ENCODE measurements at places on chromosomes 1 and 21. TPM values are rescaled to one million over a fixed set of nuclear protein-coding genes. Genes with fewer than 3 reads are reported as not detected.

- peak; percentile 69 for DNase-seq
These were observed 64.4 kb downstream of the GADD45A start for GRCh38 chr1:67749263-67749843.

DNA sequence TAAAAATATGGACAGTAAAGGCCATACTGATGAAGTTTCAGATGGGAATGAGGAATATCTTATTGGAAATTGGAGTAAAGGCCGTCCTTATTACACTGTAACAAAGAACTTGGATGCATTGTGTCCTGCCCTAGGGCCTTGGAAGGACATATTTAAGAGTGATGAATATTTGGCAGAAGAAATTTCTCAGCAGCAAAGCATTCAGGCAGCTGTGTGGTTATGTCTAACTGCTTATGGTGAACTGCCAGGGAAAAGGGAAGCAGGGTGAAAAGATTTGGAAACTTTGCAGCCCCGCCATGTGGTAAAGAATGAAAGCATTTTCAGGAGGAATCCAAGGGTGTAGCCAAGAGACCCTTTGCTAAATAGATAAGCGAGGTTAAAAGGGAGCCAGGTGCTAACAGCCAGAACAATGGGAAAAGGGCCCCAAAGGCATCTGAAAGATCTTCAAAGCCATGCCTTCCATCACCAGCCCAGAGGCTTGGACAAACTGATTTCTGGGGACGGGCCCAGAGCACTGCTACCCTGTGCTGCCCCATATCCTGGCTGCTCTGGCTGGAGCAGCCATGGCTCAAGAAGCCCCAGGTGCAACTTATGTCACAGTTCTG is 200.0 kb downstream of the PTPRU start:
- no peak for DNase-seq

DNA sequence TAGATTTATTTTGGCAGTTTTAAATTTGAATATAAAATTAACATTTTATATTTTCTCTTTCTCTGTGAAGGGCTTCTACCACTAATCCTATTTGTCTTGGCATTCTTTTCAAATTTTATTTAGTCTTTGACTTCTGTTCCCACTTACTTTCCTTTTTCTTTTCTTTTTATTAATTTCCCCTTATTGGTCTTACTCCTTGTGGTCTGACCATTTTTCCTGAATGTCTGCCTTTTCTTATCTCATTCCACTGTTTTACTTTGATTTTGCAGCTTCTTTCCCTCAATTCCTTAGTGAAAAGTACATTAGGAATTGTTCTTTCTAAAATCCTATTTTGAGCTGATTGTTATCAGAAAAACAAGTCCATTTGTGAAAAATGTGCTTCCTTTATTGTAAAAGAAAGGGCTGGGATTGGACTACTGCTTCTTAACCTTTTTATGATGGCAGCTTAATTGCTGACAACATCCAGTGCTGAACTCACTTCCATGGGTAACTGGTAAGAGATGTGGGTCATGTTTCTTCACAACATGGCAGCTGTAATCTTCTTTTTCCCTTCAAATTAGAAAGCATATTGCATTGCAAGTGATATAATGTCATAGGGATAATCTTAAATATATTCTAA is 284.6 kb downstream of the DNM3 start:
- DNase-seq = no peak

DNA sequence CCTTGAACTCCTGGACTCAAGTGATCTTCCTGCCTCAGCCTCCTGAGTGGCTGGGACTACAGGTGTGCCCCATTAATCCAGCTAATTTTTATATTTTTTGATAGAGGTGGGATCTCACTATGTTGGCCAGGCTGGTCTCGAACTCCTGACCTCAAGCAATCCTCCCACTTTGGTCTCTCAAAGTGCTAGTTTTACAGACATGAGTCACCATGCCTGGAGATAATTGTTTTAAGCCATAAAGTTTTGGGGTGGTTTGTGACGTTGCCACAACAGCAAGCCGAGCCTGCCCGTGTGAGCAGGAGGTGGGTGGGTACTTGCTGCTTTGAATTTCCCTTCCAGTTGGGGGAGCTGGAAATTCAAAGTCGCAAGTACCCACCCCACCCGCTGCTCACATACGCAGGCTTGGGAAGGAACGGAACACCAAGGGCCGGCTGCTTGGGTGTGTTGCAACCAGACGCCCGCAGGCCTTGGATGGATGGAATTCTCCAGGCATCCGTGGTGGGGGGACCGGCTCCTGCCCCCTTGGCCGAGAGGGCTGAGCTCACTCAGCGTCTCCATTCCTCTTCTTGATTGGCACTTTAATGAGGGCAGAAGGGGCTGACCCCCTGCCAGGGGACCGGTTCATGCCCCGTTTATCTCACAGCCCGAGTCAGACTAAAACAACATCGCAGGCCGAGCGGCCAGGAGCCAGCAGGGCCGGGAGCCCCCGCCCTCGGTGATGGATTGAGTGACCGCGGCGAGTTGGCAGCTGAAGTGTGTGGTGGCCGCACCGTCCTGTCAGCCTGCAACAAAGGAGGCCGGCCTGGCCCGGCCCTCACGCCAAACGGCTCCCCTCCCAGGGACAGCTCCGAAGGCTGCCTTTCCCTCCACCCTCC is 78.1 kb downstream of the DHRS3 start:
- peak; percentile 74 for DNase-seq

GRCh38 chr1:109457819-109458218 is 8.5 kb upstream of the SYPL2 start:
- no peak for DNase-seq

DNA sequence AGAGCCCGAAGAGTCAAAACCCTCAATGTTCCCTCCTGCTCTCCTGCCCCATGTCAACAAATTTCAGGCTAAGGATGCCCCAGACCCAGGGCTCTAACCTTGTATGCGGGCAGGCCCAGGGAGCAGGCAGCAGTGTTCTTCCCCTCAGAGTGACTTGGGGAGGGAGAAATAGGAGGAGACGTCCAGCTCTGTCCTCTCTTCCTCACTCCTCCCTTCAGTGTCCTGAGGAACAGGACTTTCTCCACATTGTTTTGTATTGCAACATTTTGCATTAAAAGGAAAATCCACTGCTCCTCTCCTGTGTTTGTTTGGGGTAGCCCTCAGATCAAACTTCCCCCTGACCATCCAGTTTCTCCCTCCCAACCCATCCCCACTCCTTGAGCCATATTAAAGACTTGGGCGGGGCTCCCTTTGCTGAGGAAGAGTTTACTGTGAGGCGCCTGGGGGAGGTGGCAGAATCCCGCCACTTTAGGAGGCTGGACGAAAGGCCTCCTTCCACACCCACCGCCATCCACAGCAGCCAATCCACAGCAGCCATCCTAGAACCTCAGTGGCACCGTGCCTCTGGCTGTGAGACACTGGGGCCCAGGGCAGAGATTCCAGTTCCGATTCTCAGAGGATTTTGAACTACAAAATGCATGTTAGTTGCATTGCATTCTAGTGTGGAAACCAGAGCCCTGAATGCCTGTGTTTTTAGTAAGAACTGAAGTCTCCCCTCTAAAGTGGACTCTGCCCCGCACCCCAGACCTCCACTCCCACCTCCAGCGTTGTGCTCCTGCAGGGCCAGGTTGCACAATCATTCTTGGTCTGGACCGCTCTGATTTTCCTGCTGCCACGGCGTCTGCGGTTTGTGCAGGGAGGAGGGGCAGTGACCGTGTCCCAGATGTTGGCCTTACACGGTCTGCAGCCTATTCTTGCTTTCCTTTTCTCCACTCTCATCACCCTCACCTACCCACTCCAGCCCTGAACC is 3.0 kb downstream of the OLFML3 start:
- DNase-seq = no peak

GRCh38 chr1:204574865-204575163 is 58.6 kb downstream of the MDM4 start:
- no peak for DNase-seq

DNA sequence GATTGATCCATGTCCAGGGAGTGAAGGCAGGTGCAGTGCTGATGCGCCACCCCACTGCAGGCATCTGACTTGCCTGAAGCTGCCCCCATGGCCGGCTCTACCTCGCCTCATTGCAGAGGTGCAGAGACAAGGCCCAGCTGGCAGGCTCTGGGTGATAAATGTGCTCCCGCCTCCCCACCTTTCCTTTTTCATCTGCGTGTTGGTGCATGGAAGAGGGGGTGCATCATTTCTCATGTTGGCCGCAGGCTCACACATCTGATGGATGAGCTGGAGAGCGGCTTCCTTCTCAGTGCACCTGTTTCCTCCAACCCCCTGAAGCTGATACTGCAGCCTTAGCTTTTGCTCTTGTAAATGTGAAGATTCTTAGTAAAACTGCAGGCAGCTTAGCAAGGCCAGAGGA is 306.0 kb upstream of the KAZN start:
- no peak for DNase-seq

GRCh38 chr21:29419422-29419821 is 120.7 kb downstream of the BACH1 start:
- no peak for DNase-seq

- DNase-seq = no peak
These were observed 14.1 kb upstream of the ZRANB2 start for GRCh38 chr1:71094913-71095312.

DNA sequence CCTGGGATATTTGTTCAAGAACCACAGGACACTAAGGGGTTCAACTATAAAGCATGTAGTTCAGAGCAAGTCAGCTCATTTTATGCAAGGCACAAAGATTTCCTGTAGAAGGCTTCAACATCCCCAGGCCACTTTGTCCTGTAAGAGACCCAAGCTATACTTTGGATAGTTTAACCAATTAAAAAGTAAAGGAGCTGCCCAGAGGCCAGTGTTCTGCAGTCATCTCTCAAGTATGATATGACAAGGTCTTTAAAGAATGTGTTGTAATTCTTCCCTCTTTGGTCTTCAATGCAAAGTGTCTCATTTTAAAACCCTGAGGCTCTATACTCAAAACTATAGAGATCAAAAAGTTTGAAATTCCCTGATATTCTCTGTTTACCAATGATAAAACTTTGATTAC is 34.1 kb downstream of the KRTAP20-3 start:
- no peak for DNase-seq

DNA sequence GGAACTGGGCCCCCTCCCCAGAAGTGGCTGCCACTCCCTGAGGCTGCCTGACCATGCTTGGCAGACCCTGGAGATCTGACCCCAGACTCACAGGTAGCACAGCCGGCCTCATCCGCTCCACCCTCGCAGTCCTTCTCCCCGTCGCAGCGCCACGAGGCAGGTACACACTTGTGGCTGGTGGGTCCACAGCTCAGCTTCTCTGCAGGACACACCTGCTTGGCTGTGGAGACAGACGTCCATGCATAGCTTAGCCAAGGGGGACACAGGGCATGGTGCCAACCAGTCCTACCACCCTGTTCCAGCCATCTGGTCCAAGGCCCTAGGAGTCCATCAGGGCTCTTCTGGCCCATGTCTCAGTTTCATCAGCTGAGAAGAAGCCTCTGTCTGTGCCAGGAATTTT is 42.2 kb upstream of the MAGOH start:
- DNase-seq = no peak

- DNase-seq = no peak
These were observed 8.1 kb upstream of the COA7 start for GRCh38 chr1:52706136-52706670.

Gene CEP104
- 15.5 TPM for polyA plus RNA-seq

Gene CGN
- 20.4 TPM for polyA plus RNA-seq

Gene CD52
- polyA plus RNA-seq = 2.7 TPM

Gene FCRL2
- polyA plus RNA-seq = not detected

Gene CDCA8
- polyA plus RNA-seq = 46.2 TPM

Gene TSPAN1
- polyA plus RNA-seq = 0.05 TPM

Gene DDAH1
- 12.4 TPM for polyA plus RNA-seq

Gene ADAMTS4
- 4.6 TPM for polyA plus RNA-seq

Gene GPR52
- polyA plus RNA-seq = 0.19 TPM
